ENCODE measurements at places on chromosomes 5 and 9.

DNA sequence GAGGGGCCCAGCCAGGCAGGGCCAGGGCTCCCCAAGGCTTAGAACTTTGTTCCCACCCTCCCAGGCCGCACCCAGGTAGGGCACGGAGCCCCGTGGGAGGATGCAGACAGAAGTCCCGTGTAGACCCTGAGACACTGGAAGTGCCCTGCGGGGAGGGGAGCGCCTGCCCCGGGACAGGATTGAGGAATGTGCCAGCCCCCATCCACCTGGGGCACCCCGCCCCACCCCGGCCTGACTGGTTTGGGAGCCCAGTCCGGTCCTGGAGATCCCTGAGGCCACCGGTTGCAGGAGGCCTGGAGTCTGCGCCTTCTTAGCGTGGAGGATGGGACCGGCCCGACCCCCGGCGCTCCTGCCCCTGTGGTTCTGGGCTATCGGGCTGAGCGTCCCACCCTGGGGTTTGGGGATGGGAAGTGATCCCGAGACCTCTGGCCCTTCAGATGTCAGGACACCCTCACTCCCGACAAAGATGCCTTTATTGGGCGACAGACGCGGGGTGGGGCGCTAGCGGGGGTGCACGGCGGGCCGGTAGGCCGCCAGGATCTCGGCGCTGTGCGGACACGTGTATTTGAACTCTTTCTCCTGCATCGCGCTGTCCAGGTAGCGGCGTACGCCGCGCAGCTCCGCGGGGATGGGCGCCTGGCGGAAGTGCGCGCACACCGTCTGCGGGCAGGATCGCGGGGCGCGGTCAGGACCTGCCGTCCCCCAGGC lies 2.0 kb downstream of the CLIC3 start:
- DNase-seq: no peak

- peak; percentile 82 for DNase-seq
Measured at GRCh38 chr5:65100911-65101631, 332.3 kb downstream of the CWC27 start.

GRCh38 chr9:32501868-32502267 lies 24.1 kb downstream of the RIGI start:
- DNase-seq: no peak

DNA sequence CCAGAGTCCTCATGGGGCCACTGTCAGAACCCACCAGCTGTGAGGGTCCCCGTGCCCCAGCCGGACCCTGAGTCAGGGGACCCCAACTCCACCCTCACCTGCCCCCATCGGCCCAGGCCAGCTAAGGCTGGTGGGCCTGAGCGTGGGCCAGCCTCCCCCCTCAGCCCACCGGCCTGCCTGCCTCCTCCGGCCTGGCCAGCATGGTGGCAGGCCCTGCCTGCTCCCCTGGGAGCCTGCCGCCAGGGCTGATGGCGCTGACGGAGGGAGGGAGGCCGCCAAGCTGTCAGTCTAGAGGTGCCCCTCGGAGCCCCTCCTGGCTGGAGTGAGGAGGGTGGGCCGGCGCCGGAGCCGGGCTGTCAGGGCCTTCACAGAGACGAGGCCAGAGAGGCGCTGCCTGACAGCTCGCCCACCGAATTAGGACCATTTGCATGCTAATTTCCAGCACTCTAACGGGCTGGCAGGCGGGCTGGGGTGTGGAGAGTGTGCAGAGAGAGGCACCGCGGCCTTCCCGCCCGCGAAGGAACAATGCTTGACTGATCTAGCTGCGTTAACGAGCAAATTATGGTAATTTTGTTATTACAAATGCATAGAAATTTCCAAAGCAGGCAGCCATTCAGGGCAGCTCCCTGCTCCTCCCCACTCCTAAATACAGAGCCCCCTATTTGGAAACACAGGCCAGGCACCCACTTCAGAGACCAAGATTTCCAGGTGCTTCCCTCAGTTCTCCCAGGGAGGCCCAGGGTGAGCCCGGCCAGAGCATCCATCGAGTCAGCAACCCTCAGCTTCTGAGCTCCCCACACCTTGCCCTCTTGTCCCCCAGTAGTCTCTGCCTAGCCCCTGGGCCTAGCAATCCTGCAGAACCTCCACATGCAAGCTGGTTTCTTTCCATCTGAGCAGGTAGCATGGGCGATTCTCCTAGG lies 169.3 kb downstream of the PAX5 start:
- no peak for DNase-seq

Data from RWPE1 (cell line).